ENCODE measurements at places on chromosomes 7 and 10.

DNA sequence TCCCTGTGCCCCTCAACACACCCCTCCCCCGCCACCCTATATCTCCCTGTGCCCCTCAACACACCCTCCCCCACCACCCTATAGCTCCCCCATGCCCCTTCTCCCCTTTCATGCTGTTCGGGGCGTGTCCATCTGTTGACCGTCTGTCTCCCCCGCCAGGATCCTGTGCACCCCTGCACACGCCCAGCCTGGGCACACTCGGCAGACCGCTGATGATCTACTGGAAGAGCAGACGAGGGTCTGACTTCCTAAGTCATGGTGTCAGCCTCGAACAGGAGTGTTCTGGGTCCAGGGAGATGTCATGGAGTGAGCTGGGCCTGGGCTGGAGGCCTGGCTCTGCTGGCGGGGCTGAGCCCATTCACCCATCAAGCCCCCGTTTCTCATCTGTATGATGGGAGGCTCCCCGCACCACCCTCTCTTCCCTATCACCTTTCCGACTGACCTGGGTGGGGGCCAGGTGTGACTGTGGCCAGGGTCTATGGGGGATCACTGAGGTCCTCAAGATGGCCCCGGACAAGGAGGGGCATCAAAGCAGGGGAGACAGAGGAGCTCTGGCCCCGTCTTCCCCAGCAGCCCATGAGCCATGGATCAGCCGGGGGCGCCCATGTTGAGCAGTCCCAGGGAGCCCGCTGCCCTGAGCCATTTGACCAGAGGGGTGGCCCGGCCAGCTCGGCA is 48.3 kb downstream of the PDGFA start:
- no peak for DNase-seq

GRCh38 chr10:60148266-60148840 is 241.3 kb downstream of the ANK3 start:
- no peak for DNase-seq

DNA sequence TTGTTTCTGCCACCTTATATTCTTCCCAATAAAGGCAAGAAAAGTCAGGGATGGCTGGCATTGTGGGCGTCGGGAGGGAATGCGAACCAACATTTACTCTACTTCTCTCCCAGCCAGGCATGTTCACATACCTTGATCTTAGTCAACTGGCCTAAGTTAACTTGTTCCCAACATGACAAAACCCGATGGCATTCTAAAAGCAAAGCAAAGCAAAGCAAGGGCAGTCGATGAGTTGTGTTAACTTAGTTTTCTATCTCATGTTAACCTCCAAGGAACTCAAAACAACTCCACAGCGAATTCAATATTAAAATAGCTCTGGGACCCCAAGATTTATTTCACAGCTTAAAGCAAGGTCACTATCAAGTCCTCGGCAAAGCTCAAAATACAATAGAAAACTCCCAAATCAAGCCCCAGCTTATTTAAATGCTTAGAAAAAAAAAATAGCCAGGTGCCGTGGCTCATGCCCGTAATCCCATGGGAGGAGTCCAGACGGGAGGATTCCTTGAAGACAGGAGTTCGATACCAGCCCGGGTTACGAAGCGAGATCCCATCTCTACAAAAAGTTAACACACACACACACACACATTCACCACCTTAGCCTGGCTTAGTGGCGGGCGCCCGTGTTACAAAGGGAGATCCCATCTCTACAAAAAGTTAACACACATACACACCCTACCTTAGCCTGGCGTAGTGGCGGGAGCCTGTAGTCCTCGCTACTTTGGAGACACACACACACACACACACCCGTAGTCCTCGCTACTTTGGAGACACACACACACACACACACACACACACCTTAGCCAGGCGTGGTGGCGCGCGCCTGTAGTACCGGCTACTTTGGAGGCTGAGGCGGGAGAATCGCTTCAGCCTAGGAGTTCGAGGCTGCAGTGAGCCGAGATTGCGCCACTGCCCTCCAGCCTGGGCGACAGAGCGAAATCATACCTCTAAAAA is 901 bp upstream of the CCNY start:
- peak; percentile 34 for DNase-seq

- no peak for DNase-seq
Measured at GRCh38 chr10:23106331-23107072, 11.1 kb downstream of the MSRB2 start.

GRCh38 chr7:74525881-74526280 is 72.2 kb downstream of the GTF2IRD1 start:
- DNase-seq = no peak
